WTC11 (cell line): ENCODE measurements at places on chromosomes 16 and 17. TPM values are rescaled to one million over a fixed set of nuclear protein-coding genes. Genes with fewer than 3 reads are reported as not detected.

Gene ZNF200
- 6.8 to 9.7 TPM (median 7.2 TPM) in 3 replicates for total RNA-seq

Gene UTP18
- 67.4 to 74.4 TPM (median 68.8 TPM) in 3 replicates for total RNA-seq

Gene PDE6G
- total RNA-seq = 4.4 to 6.9 TPM (median 6.3 TPM) in 3 replicates

Gene CCL8
- total RNA-seq = not detected in 3 replicates

Gene TEX2
- 10.8 to 13.3 TPM (median 12.2 TPM) in 3 replicates for total RNA-seq

Gene FMNL1
- 5.3 to 7.9 TPM (median 7.3 TPM) in 3 replicates for total RNA-seq

Gene SLC38A8
- not detected in 3 replicates for total RNA-seq

Gene HYDIN
- 2.6 to 3.3 TPM (median 3.0 TPM) in 3 replicates for total RNA-seq

Gene SSTR5
- total RNA-seq = 0.61 to 0.85 TPM (median 0.78 TPM) in 3 replicates

Gene HS3ST6
- total RNA-seq = 0.41 to 1.0 TPM (median 0.50 TPM) in 3 replicates

Gene ARSG
- total RNA-seq = 6.9 to 7.9 TPM (median 7.5 TPM) in 3 replicates

Gene MT1M
- total RNA-seq = 4.5 to 4.8 TPM (median 4.7 TPM) in 3 replicates

Gene GCGR
- total RNA-seq = 0.85 to 1.4 TPM (median 1.4 TPM) in 3 replicates

DNA sequence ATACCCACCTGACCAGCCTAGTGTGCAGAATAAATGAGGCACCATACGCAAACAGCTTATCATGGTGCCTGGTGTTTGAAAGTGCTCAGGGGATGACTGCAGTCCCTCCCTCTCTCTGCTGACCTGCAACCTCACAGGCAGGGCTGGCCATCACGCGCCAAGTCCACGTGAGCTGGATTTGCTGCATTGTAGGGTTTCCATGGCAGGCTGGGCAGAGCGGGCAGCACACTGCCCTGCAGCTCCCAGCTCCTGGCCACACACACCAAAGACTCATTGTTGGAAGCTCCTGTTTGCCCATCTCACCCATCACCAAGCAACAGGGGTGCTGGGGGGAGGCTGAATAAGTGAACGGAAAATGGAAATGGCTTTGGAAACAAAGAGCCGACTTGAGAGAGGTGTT lies 81.8 kb downstream of the IRX3 start:
- H3K4me3 ChIP-seq = no peak overlapping the region
- H3K27me3 ChIP-seq = no peaks in the 10 kb centered on the region; the same call in 1 of the 2 replicates
- no peak for DNase-seq
- no peaks in the 10 kb centered on the region for H3K36me3 ChIP-seq
- no peak overlapping the region for H3K27ac ChIP-seq

DNA sequence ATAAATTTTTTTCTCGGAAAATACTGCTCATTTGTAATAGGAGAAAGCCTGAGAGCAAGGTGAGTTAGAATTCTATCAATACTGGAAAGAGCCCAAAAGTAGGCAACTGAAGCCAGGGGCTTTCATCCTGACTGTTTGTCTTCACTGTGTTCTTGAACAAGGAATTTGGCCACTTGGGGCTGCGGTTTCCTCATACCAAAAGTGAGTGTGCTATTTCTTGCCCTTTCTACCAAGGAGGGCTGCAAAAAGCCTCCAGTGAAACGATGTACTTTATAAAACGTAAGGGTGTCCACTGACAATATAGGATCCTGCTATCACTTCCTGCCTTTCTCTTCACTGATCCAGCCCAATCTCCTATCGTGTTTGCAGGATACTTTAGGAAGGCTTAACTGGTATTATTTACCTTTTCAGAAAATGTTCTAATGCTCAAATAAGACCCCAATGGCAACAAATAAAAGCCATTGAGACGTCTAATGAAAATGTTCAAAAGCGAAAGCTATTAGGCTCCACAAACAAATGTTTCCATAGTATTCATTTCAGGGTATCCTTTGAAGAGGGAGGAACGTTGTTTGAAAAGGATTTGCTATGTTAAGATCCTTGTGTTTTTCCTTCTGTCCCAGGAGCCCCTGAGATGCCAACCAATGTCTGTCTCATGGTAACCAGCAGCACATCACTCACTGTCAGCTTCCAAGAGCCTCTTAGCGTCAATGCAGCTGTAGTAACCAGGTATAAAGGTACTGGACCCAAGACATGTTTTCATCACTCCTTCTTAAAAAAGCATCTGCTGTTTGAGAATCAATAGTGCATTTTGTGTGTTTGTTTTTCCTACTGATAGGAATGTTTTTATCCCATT lies 219.3 kb upstream of the NOG start:
- H3K27ac ChIP-seq = no peak overlapping the region
- no peaks in the 10 kb centered on the region for H3K36me3 ChIP-seq
- H3K4me1 ChIP-seq = no peaks in the 10 kb centered on the region
- no peak for DNase-seq
- no peaks in the 10 kb centered on the region for H3K27me3 ChIP-seq
- no peak overlapping the region for H3K4me3 ChIP-seq

DNA sequence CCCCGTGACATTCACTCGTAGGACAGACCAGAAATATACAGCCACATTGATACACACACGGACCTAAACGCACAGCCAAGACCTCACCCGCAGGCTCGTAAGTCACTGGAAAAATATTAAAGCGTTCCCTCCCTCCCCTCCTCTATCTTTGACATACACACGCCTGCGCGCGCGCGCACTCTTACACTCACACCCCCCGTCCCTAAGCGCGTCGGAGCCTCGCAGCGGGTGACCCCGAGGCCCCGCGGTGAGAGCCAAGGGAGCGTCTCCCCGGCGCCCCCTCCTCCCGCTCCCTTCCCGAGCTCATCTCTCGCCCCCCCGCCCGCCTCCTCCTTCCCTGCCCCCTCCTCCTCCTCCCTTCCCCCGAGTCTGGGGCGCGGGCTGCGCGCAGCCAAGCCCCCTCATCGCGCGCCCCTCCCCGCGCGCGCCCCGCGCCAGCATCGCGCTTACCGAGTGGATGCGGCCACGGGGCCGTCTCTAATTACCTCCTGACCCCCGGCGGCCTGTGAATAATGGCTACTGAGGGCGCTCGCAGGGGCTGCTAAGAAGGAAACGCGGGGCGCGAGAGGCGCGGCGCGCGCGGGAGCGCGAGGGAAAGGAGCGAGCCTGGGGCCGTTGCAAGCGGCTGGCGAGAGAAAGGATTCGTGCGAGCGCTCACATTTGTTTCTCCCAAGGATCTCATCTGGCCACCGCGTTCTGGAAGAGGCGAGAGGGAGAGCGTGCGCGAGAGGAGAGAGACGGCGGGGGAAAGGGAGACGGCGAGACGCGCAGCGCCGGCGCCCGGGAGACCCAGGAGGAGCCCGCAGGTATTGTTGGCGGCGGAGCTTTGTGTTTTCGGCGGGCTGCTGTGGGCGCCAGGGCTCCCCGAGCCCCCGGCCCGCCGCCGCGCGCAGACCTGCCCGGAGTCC lies 42.4 kb downstream of the RAI1 start:
- H3K36me3 ChIP-seq = no peaks in the 10 kb centered on the region
- H3K27ac ChIP-seq = no peak overlapping the region
- H3K4me3 ChIP-seq = peak overlapping the region; percentile 81
- peak; percentile 57 for DNase-seq
- H3K27me3 ChIP-seq = peaks cover 98% of the 10 kb centered on the region

GRCh38 chr17:43702637-43703036 lies 40.9 kb upstream of the MEOX1 start:
- H3K4me3 ChIP-seq = no peak overlapping the region
- peaks cover 12% of the 10 kb centered on the region for H3K4me1 ChIP-seq
- H3K27me3 ChIP-seq = 0 out of 2 replicates have a peak, but pooled peaks cover 2% of the 10 kb centered on the region
- peak; percentile 44 for DNase-seq
- H3K36me3 ChIP-seq = no peaks in the 10 kb centered on the region

GRCh38 chr16:11088831-11089230 lies 144.5 kb downstream of the CLEC16A start:
- no peak overlapping the region for H3K27ac ChIP-seq
- H3K4me3 ChIP-seq = no peak overlapping the region
- H3K4me1 ChIP-seq = 0 out of 2 replicates have a peak, but pooled peaks cover 2% of the 10 kb centered on the region
- DNase-seq = no peak

DNA sequence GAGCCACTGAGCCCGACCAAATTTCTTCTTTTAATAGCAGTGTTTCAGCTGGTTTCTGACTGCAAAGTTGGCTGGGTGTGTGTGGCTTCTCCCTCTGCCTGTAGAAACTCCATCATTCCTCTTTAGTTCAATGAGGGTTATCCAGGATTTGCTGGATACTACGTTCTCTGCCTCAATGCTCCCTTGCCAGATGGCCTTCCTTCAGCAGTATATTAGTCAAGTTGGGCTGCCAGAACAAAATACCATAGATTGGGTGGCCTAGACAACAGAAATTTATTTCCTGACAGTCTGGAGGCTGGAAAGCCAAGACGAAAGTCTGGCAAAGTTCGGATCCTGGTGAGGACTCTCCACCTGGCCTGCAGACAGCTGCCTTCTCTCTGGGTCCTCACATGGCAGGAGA lies 103.7 kb downstream of the NOG start:
- DNase-seq = no peak
- H3K27me3 ChIP-seq = no peaks in the 10 kb centered on the region
- peaks cover 16% of the 10 kb centered on the region for H3K4me1 ChIP-seq

DNA sequence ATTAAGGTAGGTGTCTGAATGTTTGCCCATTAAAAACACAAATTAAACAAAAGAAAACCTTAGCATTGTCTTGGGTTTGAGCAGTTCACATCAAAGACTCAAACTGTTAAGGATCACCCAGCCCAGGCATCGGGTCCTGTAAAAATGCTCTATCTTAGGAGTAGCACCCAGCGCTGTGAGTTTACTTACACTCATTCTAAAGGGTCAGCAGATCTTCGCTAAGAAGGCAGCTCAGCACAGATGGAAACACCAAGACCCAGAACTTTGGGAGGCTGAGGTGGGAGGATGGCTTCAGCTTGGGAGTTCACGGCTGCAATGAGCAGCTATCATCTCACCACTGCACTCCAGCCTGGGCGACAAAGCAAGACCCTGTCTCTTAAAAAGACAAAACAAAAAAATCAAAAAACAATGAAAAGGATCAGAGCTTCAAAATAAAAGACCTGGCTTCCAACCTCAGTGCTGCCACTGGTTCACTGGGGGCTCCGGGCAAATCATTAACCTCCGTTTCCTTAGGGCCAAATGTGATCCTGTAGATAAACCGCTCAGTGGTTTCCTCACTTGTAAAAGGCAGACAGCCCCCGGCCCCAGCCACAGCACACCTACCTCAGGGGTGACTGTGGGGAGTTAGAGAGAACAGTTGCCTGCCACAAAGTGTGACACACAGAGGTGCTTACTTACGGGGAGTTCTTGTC lies 11.1 kb downstream of the COG1 start:
- H3K4me3 ChIP-seq = no peak overlapping the region
- no peaks in the 10 kb centered on the region for H3K27me3 ChIP-seq
- peaks cover 83% of the 10 kb centered on the region for H3K36me3 ChIP-seq
- no peak for DNase-seq
- H3K27ac ChIP-seq = peak overlapping the region; percentile 70; the same call in 1 of the 2 replicates

GRCh38 chr16:68345351-68345810 lies 34.6 kb downstream of the PRMT7 start:
- H3K27me3 ChIP-seq = no peaks in the 10 kb centered on the region
- H3K36me3 ChIP-seq = peaks cover 53% of the 10 kb centered on the region
- no peak overlapping the region for H3K27ac ChIP-seq

DNA sequence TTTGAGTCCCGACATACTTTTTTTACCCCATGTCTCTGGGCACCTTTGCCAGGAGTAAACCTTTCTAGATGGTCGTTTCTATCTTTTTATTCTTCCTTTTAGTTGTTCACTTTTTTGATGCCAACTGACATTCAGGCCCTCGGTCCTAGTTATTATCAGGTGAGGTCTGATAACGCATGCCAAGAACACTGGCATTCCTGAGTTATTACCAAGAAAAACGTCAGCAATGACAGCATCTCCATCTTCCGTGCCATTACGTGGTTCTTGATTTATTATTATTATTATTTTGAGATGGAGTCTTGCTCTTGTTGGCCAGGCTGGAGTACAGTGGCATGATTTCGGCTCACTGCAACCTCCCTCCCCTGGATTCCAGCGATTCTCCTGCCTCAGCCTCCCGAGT lies 21.4 kb downstream of the HASPIN start:
- no peaks in the 10 kb centered on the region for H3K27me3 ChIP-seq
- no peak overlapping the region for H3K4me3 ChIP-seq
- H3K27ac ChIP-seq = no peak overlapping the region
- H3K36me3 ChIP-seq = no peaks in the 10 kb centered on the region

DNA sequence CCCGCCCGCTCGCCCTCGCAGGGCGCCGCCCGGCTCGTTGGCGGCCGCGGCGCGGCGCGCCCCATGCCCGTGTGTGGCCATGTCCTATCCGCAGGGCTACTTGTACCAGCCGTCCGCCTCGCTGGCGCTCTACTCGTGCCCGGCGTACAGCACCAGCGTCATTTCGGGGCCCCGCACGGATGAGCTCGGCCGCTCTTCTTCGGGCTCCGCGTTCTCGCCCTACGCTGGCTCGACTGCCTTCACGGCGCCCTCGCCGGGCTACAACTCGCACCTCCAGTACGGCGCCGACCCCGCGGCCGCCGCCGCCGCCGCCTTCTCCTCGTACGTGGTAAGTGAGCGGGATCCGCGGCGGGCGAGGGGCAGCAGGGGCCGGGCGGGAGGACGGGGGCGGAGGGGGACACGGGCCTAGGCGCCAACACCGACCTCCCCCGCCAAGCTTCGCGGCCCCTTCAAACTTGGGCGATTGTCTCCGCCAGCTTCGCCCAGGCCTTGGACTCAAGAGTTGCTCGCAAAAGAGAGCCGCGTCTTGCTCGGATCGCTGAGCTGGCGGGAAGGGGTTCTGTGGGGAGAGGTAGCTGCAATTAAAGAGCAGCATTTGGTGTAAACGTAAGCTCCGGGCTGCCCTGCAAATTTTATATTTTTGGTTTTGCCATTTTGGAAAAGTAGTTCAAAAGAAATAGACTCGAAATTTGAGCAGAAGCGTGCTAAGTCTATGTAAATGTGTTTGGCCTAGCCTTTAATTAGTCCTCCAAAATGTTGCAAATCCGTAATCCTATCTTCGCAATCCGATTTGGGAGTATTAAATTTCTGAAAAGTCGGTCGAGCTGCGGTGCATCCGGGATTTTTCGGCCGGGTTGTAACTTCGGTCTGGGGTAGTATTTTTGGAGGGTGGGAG lies 702 bp downstream of the IRX5 start:
- H3K36me3 ChIP-seq = peaks cover 2% of the 10 kb centered on the region; the same call in 1 of the 2 replicates
- H3K27ac ChIP-seq = no peak overlapping the region
- peaks cover 48% of the 10 kb centered on the region for H3K4me1 ChIP-seq
- DNase-seq = peak; percentile 50
- peaks cover 89% of the 10 kb centered on the region for H3K27me3 ChIP-seq

- no peak for DNase-seq
- no peaks in the 10 kb centered on the region; the same call in 1 of the 2 replicates for H3K36me3 ChIP-seq
- H3K4me3 ChIP-seq = no peak overlapping the region
- H3K27ac ChIP-seq = no peak overlapping the region
These were observed 1.1 kb downstream of the CCL13 start for GRCh38 chr17:34357398-34357797.

GRCh38 chr17:61380217-61380835 lies 19.3 kb upstream of the TBX2 start:
- DNase-seq = no peak
- peaks cover 7% of the 10 kb centered on the region; the same call in 1 of the 2 replicates for H3K4me1 ChIP-seq
- H3K36me3 ChIP-seq = no peaks in the 10 kb centered on the region
- H3K27ac ChIP-seq = no peak overlapping the region
- H3K4me3 ChIP-seq = no peak overlapping the region

GRCh38 chr16:10121897-10122425 lies 60.3 kb downstream of the GRIN2A start:
- peaks cover 28% of the 10 kb centered on the region for H3K4me1 ChIP-seq
- H3K36me3 ChIP-seq = no peaks in the 10 kb centered on the region
- H3K27ac ChIP-seq = no peak overlapping the region
- H3K4me3 ChIP-seq = no peak overlapping the region

GRCh38 chr17:20987511-20987910 lies 55.3 kb downstream of the USP22 start:
- H3K4me1 ChIP-seq = no peaks in the 10 kb centered on the region
- no peak for DNase-seq
- no peak overlapping the region for H3K27ac ChIP-seq
- H3K4me3 ChIP-seq = no peak overlapping the region
- H3K36me3 ChIP-seq = peaks cover 12% of the 10 kb centered on the region
- no peaks in the 10 kb centered on the region; the same call in 1 of the 2 replicates for H3K27me3 ChIP-seq

GRCh38 chr16:57527027-57527426 lies 9.3 kb downstream of the CCDC102A start:
- no peak for DNase-seq
- peaks cover 43% of the 10 kb centered on the region for H3K4me1 ChIP-seq
- H3K27ac ChIP-seq = no peak overlapping the region
- no peak overlapping the region for H3K4me3 ChIP-seq
